ENCODE measurements at places on chromosomes 4 and X. TPM values are rescaled to one million over a fixed set of nuclear protein-coding genes. Genes with fewer than 3 reads are reported as not detected.

GRCh38 chr4:4299006-4299405 lies 9.0 kb downstream of the ZBTB49 start:
- no peak for DNase-seq

DNA sequence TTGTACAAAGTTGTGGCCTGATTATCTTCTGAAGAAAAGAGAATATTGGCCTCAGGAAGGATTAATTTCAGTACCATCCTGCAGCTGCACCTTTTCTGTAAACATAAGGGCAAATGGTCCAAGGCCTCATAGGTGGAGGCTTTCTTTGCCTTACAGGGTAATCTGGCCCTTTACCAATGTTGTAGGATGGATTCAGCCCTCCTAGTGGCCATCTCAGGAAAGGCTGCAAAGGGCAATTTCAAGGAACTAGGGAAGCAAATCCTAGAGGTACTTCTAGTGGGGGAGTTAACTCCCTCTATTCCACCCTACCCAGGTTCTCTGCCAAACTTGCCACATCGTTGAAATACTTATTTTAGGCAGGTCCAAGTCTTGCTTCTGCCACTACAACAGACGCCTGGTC lies 57.6 kb downstream of the UGT2B11 start:
- no peak for DNase-seq

GRCh38 chrX:54063361-54063760 lies 19.1 kb upstream of the PHF8 start:
- DNase-seq, result no peak

The FAM9B gene
- total RNA-seq, result not detected

The KIF4A gene
- 0.18 TPM for total RNA-seq
